Stimulated activated CD4-positive, alpha-beta T cell treated with anti-CD3 and anti-CD28 coated beads, Interleukin-1b, Interleukin-23, amount 100 ng/mL, for 1 hour (primary cell): ENCODE measurements at places on chromosomes 3 and 15.

DNA sequence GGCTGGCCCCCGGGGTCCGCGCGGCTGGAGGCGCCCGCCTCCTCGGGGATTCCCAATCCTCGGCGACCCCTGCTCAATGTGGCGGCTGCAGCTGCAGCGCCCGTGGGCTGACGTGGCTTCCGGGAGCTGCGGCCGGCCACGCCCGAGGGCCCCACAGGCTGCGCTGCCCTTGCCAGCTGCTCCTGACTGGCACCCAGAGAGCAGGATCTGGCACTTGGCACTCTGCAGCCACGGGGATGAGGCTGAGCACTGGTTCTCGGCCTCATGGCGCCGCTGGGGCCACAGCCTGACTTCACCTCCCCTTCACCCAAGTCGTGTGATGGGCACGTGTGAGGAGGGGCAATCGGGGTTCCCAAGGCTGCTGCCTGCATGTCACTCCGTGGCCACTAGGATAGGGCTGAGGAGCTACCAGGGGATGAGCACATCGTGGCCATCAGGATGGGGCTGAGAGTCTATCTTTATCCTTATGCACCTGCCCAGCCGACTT, 267.8 kb upstream of the FRG2C start:
- no peak for DNase-seq

DNA sequence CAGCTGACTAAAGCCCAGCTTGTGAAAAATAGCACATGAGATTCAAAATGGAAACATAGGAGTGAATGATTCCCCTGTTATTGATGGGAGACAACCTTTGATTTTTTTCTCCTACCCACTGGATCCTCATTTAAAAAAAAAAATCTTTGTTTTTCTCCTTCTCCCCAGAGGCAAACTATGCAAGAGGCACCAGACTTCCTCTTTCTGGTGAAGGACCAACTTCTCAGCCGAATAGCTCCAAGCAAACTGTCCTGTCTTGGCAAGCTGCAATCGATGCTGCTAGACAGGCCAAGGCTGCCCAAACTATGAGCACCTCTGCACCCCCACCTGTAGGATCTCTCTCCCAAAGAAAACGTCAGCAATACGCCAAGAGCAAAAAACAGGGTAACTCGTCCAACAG, 2.6 kb downstream of the CACNA1D start:
- no peak for DNase-seq

GRCh38 chr3:194348354-194348753, 2.8 kb downstream of the CPN2 start:
- DNase-seq = no peak

DNA sequence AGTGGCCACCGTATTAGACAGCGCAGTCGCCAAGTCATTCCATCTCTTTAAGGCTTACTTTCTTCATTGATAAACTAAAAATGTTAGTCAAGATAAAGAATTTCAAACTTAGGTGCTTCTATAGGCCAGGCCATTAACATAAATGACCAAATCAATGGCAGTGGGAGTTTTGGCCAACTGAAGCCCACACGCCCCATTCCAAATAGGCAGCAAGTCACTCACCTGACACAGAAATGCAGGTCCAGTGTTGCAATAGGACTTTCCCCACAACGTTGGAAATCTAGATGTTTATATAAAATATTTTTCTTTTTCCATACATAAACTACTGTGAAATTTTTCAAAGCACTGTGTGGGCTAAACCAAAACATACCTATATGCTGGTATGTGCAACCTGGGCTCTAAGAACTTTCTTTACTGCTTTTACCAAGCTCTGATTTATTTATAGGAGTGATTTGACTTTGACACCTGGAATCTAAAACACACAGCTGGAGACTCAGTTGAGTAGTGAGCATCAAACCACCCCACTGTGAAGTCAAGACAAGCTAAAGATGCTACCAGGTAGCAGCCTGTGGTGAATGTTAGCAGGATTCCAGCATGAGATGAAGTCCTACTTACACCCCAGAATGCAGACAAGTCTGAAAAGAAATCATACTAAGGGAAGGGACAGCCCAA, 15.1 kb downstream of the GOLIM4 start:
- DNase-seq = no peak

- no peak for DNase-seq
Measured at GRCh38 chr3:151400341-151400740, 15.8 kb upstream of the P2RY12 start.

- DNase-seq = no peak
Measured at GRCh38 chr3:12308517-12308916, 19.6 kb downstream of the PPARG start.
